C1 segment of cervical spinal cord (tissue), 14 donors: ENCODE measurements at places on chromosomes 2 and 18.

GRCh38 chr18:48609820-48610815 is 71.3 kb downstream of the CTIF start:
- no peak for DNase-seq

- DNase-seq = no peak
Observed at GRCh38 chr2:196128749-196129148, 42.6 kb downstream of the STK17B start.

- no peak for DNase-seq
Observed at GRCh38 chr18:57004366-57005121, 142.3 kb upstream of the BOD1L2 start.

DNA sequence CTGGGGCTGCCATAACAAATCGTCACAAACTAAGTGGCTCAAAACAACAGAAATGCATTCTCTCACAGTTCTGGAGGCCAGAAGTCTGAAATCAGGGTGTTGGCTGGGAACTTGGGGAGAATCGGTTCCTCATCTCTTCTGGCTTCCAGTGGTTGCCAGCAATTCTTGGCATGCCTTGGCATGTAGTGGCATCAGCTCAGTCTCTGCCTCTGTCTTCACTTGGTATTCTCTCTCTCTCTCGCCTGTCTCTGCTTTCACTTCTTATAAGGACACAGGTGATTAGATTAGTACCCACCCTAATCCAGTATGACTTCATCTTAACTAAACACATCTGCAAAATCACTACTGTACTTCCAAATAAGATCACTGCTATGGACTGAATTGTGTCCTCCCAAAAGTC is 695.4 kb upstream of the ID2 start:
- DNase-seq = no peak

DNA sequence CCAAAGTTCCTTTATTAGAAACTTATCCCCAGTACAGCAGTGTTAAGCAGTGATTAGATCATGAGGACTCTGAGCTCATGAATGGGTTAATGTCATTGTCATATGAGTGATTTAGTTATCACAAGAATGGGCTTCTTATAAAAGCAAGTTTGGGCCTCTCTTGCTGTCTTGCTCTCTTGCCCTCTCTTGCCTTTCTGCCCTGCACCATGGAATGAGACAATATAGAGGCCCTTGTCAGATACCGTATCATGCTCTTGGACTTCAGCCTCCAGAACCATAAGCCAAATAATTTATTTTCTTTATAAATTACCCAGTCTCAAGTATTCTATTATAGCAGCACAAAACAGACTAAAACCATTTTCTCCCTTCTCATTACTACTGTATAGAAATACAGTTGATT is 125.8 kb downstream of the TRABD2A start:
- DNase-seq = no peak

- DNase-seq = no peak
Observed at GRCh38 chr2:55223958-55224760, 7.9 kb downstream of the CLHC1 start.

- no peak for DNase-seq
Observed at GRCh38 chr2:110903548-110903947, 171.2 kb downstream of the ACOXL start.

GRCh38 chr2:72946466-72946865 is 29.1 kb downstream of the EMX1 start:
- DNase-seq = no peak

- DNase-seq = no peak
Observed at GRCh38 chr18:57807336-57808117, 4.4 kb upstream of the ATP8B1 start.

DNA sequence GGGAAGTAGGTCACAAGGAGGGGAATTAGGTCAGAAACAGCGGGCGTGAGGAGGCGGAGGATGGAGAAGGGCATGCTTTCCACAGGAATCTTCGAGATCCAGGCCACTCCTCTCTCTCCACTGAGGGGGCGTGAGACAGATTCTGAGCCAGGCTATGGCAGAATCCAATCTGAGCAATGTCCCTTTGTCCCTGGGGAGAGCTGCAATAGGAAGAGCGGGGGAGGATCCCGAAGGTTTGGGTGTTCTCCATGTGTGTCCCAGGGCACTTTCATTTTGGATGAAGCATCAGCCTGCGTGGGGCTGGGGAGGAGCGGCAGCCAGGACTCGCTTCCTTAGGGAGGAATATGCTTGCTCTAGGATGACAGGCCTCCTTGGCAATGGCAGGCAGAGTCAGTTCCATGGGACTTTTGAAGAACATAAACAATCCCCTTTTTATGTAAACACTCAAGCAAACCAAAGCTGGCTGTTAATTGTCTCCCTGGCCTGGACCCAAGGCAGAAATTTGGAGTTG is 84.0 kb downstream of the LIPG start:
- no peak for DNase-seq

- DNase-seq = no peak
Observed at GRCh38 chr2:231200805-231201474, 2.5 kb downstream of the ARMC9 start.

- no peak for DNase-seq
Observed at GRCh38 chr18:39571511-39571910, 2005.9 kb upstream of the CELF4 start.

DNA sequence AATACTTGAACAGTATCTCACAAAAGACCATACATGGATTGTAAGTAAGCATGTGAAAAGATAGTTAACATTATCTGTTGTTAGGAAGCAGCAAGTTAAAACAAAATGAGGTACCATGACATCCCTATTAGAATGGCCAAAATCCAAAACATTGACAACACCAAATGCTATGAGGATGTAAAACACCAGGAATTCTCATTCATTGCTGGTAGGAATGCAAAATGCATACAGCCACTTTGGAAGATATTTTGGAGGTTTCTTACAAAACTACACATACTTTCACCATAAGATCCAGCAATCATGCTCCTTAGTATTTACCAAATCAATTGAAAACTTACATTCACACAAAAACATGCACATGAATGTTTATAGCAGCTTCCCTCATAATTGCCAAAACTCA is 30.9 kb upstream of the ICOS start:
- no peak for DNase-seq

GRCh38 chr2:19178175-19178574 is 180.2 kb downstream of the OSR1 start:
- no peak for DNase-seq

DNA sequence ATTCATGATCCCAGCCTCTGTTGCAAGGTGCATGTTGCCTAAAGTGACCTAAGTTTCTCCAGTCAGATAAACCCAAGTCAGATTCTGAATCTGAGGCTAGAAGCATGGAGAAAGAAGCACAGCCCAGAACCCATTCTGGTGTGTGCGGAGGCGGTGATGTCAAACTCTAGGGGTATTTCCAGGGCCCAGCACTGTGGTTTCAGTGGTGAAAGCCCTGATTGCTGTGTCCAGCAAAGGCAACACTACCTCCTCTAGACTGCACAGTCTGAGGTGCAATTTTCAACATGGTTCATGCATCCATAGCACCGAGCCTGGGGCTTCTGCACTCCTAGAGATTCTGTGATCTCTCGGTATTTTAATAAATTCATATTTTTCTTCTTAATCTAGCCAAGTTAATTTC is 264.8 kb upstream of the KLHL29 start:
- DNase-seq = no peak

DNA sequence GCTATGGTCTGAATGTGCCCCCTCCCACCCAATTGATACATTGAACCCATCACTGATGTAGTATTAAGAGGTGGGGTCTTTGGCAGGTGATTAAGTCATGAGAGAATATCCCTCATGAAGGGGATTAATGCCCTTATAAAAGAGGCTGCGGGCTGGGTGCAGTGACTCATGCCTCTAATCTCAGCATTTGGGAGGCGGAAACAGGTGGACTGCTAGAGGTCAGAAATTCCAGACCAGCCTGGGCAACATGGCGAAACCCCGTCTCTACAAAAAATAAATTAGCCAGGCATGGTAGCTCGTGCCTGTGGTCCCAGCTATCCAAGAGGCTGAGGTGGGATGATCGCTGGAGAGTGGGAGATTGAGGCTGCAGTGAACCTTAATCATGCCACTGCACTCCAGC is 14.3 kb downstream of the POLR2D start:
- DNase-seq = no peak

DNA sequence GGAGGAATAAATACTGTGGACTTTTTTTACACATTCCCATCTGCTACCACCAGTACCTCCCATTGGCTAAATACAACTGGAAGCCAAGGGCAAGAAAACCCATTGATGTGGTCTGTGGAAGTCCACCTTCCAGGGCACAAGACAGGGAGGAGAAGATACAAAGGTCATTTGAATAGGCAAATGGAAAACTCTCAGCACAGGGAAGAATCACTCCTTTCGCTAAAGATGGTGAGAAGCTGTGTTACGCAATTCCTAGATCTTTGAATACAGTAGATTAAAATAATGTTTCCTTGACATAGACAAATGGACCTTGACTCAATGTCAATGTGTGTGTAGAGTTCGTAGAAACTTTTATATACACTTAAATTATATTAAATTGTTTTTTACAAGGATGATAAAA is 70.9 kb upstream of the ERBB4 start:
- no peak for DNase-seq

DNA sequence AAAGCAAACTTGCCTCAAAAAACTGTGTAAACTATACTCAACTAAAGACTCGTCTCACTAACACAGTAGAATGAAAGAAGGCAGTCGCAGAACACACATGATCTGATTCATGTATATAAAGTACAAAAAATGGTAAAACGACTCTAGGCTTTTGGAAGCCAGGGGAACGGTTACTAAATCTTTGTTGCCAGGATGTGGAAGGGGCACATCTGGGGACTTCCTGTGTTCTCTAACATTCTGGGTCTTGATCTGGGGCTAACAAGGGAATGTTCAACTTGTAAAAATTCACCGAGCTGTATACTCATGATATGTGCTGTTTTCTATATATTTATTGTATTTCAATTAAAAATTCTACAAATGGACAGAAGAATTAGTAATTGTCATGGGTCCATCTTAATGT is 14.3 kb upstream of the C2orf80 start:
- DNase-seq = no peak

- DNase-seq = no peak
Observed at GRCh38 chr2:150885236-150885635, 376.4 kb downstream of the RBM43 start.
